ENCODE measurements at places on chromosomes 4 and X. TPM values are rescaled to one million over a fixed set of nuclear protein-coding genes. Genes with fewer than 3 reads are reported as not detected.

- DNase-seq: no peak
Measured at GRCh38 chrX:129779747-129780146, at the start of gene SASH3. TSS of gene SASH3 (plus strand) at chrX:129779949. CDS start at chrX:129780098, 149 bp downstream.

- no peak for DNase-seq
Measured at GRCh38 chr4:80313627-80314026, 21.9 kb upstream of the CFAP299 start.

- no peak for DNase-seq
Measured at GRCh38 chr4:1601852-1602654, 82.1 kb downstream of the FAM53A start.

- DNase-seq: peak; percentile 16
Measured at GRCh38 chrX:148133105-148133725, 152.1 kb downstream of the FMR1NB start.

GRCh38 chr4:151882072-151882803 is 121.4 kb upstream of the GATB start:
- no peak for DNase-seq

DNA sequence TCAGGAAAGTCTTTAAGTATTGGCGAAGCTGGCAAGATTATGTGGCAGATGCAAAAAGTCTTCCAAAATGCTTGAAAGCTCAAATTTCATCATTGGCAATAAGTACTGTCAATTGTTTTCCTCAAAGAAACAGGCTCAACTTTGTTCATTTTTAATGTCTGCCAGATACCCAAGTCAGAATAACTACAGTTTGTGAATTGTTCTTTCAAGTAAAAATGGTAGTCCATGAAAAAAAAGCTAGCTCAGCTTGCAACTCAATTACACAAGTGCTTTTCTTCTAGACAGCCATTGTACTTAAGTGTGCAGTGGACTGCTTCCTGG is 70.5 kb downstream of the AFF1 start:
- DNase-seq: peak; percentile 51

GRCh38 chr4:26060286-26060685 is 146.3 kb downstream of the SMIM20 start:
- no peak for DNase-seq

DNA sequence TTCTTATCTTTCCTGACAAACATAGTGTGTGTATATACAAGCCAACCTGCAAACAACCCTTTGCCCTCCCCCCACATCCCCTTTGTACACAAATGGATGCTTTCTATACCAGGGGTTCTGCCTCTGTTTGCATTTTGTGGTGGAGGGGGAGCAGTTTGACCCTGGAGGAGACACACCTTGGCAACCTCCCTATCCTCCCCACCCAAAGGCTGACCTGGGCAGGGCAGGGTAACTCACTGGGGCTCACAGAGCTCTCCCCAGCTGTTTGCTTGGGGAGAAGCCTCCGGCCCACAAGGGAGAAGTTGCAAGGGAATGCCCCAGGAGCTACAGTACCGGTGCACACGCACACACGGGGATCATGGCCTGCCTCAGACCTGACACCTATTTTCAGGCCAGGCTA is 372.6 kb downstream of the BCOR start:
- DNase-seq: no peak

GRCh38 chrX:25156323-25156722 is 140.6 kb upstream of the ARX start:
- no peak for DNase-seq

GRCh38 chr4:18767921-18768320 is 746.4 kb upstream of the LCORL start:
- no peak for DNase-seq

DNA sequence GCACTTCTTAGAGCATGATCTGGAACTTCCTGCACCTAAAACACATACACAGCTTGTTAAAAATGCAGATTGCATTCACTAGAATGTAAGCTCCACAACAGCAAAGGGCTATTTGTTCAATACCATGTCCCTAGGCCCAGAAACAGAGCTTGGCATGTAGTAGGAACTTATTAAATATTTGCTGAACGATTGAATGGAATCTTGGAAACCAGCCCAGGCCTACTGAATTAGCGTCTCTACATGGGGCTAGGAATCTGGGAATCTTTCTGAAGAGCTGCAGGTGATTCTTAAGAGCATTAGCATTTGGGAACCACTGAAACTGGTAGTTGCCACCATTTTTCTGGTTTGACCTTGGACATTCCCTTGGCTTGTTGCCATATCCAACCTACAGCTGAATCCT is 234.1 kb downstream of the STIM2 start:
- no peak for DNase-seq

DNA sequence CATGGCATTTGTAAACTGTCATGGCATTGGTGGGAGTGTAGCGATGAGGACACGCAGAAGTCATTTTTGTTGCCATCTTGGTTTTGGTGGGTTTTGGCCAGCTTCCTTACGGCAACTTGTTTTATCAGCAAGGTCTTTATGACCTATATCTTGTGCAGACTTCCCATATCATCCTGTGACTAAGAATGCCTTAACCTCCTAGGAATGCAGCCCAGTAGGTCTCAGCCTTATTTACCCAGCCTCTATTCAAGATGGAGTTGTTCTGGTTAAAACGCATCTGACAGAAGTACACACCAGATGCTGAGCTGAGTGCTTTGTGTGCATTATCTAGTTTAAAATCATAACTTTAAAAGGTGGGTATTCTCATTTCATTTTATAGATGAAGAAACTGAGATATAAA is 268.8 kb upstream of the GALNT7 start:
- DNase-seq: no peak

DNA sequence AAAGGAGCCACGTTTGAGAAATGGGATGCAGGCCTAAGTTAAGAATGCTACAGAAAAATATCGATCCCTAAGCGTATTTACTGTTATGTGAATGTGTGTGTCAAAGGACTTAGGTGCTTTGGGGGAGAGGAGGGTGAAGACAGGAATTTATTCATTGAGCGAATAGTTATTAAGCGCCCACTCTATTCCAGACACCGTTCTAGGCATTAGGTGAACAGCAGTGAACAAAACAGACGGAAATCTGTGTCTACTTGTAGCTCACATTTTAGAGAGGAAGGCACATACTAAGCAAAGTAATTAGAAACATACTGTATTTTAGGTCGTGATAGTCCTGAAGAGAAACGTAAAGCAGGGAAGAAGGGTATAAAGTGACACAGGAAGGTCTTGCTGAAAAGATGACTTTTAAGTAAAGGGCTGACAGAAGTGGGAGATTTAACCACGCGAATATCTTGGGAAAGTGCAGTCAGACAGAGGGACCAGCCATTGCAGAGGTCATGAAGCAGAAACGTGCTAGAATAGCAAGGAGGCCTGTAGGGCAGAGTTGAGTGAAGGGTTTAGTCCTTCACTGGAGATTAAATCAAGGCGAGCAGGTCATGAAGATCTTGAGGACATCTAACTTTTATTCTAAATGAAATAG is 541 bp downstream of the AIMP1 start:
- DNase-seq: no peak

GRCh38 chr4:60808726-60809485 is 391.2 kb upstream of the ADGRL3 start:
- no peak for DNase-seq

DNA sequence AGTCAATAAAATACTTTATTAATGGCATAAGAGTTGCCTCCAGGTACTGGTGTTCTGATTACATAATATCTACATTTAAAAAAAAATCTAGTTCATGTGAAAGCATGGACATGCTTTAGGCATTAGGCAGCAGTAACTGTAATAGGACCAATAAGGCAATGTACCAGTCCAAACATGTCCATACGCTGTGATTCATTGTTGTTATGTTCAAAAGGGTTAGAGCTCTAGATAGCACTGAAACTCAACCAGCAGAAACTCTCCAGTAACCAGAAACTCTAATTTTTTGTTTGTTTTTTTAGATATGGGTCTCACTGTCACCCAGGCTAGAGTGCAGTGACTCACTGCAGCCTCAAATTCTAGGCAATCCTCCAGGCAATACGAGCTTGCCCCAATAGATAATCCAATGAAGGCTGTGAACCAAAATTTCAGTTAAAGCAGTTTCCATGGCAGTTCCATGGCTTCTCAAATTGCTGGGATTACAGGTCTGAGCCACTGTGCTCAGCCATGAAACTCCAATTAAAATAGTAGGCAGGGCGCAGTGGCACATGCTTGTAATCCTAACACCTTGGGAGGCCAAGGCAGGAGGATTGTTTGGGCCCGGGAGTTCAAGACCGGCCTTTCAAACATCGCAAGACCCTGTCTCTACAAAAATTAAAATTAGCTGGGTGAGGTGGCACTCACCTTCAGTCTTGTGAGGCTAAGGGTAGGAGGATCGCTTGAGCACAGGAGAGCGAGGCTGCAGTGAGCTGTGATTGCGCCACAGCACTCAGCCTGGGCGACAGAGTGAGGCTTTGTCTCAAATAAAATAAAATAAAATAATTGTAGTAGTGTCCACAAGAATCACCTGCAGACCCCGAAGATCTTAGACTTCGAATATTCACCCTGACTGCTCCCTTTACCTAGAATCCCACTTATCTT is 36.3 kb downstream of the MGARP start:
- DNase-seq: no peak

GRCh38 chr4:38902221-38902620 is 34.6 kb downstream of the FAM114A1 start:
- no peak for DNase-seq

The PAGE2B gene
- not detected for total RNA-seq

The LUZP4 gene
- total RNA-seq: 22.2 TPM

The RAB9A gene
- total RNA-seq: 69.0 TPM

The TMSB15C gene
- 0.24 TPM for total RNA-seq

The BEND4 gene
- not detected for total RNA-seq

The RBM46 gene
- 0.40 TPM for total RNA-seq

The SPANXA2 gene
- not detected for total RNA-seq

The VCX2 gene
- total RNA-seq: not detected

All from SK-MEL-5 (cell line).